ENCODE measurements at places on chromosomes 13 and 19.
A peak's percentile ranks its signal among the peaks of the same experiment; 100 is the strongest.

DNA sequence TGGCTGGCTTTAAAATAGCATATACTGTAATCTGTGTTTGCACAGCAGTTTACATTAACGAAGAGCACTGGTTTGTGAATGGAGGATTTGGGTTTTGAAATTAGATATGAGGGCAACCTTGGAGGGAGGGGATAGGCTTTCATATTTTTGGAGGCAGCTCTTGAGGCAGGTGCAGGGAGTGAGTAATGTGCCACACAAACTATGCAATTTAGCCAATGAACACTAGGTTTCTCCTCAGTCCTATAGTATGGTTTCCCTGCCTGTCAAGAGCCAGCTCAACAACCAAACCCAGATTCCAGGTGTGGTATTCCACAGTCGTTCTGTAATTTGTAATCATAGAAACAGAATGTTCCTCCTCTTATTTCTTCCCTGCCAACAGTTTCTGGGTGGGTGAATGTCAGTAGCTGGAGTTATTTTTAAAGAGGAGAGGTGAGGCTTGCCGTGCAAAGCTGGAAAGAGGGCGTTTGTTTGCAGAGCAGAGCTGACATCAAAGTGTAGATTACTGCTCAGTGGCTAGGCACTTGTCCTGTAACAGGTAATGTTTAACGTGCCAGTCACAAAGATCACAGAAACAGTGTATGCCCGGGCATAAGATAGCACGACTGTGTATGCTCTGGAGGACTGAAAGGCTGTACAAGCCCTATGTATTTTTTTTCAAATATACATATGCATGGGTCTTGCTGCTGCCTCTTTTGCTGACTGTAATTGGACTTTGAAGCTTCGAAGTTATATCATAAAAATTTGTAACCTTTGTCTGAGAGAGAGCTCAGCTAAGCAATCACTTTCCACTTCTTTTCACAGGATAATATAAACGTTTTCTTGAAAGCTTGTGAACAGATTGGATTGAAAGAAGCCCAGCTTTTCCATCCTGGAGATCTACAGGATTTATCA is 124.2 kb downstream of the LMO7 start:
- no peak for DNase-seq

DNA sequence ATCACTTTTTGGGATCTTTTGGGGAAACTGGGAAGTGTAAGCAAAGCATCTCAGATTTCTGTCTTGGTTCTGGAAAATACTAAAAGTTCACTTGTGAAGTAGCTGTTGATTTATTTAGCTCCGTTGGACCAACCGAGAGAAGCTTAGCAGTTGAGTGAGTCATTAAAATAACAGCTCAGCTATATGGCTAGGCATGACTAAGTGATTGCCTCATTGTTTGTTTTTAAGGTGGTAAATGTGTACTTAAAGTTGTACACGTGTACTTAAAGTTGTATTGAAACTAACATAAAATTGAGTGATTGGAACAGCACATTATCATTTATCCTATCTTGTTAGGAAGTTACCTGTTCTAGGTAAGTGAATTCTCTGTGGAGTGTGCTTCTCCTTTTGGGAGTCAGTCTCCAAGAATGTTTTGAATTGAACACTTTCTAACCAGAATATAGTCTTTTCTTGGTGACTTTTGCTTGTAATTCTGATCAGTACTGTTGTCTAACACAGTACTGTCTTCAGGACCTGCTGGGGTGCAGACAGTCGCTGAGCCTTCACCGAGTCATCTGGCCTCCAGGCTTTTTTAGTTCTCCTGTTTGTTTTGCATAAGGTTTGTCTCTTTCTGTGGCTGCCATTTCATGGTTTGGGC is 2.9 kb upstream of the DCUN1D2 start:
- no peak for DNase-seq

GRCh38 chr19:48644839-48645619 is 958 bp downstream of the CA11 start:
- DNase-seq = peak; percentile 30

DNA sequence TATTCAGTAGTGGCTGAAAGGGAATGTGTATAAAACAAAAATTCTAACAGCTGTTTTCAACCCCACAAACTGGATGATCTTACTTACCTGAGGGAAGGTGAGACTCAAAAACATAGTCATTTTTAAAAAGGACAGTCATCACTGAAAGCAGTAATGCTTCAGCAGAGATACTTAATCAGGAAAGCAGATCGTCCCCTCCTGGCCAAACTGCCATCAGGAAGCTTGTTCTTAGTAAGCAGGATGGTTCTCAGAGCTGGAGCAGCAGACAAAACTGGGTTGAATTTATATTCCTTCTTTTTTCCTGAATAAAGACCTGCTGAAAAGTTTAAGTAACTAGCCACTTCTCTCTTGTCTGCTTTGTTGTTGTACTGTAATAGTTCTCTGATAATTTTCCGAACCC is 1156.5 kb downstream of the OLFM4 start:
- no peak for DNase-seq

GRCh38 chr19:35742121-35742724 is at the start of gene IGFLR1:
IGFLR1 (minus strand) TSS chr19:35742452; CDS start chr19:35741180, 1,272 bp downstream.
- DNase-seq = no peak

- DNase-seq = no peak
Observed at GRCh38 chr13:27569405-27569804, 50.9 kb downstream of the LNX2 start.

GRCh38 chr19:2888731-2889224 is 11.9 kb upstream of the ZNF57 start:
- DNase-seq = peak; percentile 13

DNA sequence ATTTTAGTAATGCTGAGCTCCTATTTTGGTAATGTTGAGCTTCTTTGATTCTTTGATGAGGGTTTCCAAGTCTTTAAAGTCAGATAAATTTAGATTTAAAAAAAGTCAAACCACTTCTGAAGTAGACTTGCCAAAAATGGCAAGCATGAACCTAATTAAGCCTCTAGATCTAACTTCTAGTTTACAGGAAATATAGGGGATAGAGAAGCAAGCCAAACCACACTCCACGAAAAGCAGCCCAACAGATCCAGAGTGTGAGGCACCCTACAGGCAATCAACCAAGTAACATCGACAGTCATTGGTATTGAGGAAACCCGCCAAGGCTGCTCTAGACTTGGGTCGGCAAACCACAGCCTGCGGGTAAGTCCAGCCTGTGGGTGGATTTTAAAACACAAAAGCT is 3.7 kb downstream of the GGACT start:
- no peak for DNase-seq

GRCh38 chr13:111232191-111232590 is 88.3 kb upstream of the TEX29 start:
- DNase-seq = no peak

- DNase-seq = no peak
Observed at GRCh38 chr19:35905178-35905727, 2.8 kb downstream of the TYROBP start.

GRCh38 chr19:18261474-18261873 is 12.8 kb downstream of the IQCN start:
- no peak for DNase-seq

DNA sequence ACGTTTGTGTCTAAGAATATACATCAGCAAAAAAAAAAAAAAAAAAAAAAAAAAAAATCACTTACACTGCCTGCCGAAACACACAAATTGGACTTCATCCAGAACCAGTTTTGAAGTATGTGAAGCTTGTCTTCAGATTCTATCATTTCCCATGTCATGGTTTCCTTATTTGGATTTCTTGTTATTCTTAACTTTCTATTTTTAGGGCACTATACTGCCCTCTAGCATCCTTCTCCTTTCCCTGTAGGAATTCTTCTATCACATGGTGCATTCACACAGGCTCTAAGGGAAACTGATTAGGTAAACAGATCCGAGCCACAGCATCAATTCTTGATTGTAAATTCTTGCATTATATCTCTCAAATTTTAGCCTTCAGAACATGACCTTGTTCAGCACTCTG is 1507.5 kb downstream of the OLFM4 start:
- DNase-seq = no peak

GRCh38 chr19:31810536-31811109 is 461.4 kb upstream of the TSHZ3 start:
- DNase-seq = no peak

DNA sequence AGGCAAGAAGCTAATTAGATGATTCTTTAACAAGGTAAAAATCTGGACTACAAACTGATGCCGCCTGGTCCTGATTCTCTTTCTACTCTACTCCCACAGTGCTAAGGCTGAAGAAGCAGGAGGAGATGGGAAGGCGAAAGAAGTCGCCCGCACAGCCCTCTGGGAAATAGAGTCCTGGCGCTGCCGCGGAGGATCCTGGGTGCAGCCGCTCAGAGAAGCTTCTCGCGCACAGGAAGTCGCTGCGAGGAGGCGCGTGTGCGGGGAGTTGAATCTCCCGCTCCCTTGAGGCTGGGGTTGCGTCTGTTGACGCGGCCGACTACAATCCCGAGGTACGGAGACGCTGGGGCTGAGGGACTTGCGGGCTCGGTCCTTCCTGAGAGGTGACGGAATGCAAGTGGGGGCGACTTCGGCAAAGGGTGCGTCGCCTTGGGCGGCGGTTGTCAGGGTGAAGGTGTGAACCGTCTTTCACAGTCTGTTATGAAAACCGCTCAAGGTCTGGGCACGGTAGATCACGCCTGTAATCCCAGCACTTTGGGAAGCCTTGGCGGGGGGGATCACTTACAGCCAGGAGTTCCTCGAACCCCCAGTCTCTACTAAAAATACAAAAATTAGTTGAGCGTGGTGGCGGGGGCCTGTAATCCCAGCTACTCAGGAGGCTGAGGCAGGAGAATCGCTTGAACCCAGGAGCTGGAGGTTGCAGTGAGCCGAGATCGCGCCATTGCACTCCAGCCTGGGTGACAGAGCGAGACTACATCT is at the start of gene ZNF473:
Gene ZNF473, plus strand, starts transcription at position 212 of the 756 bp plus-strand sequence. CDS start 5,078 bp downstream, outside the sequence.
- DNase-seq = peak; percentile 79

DNA sequence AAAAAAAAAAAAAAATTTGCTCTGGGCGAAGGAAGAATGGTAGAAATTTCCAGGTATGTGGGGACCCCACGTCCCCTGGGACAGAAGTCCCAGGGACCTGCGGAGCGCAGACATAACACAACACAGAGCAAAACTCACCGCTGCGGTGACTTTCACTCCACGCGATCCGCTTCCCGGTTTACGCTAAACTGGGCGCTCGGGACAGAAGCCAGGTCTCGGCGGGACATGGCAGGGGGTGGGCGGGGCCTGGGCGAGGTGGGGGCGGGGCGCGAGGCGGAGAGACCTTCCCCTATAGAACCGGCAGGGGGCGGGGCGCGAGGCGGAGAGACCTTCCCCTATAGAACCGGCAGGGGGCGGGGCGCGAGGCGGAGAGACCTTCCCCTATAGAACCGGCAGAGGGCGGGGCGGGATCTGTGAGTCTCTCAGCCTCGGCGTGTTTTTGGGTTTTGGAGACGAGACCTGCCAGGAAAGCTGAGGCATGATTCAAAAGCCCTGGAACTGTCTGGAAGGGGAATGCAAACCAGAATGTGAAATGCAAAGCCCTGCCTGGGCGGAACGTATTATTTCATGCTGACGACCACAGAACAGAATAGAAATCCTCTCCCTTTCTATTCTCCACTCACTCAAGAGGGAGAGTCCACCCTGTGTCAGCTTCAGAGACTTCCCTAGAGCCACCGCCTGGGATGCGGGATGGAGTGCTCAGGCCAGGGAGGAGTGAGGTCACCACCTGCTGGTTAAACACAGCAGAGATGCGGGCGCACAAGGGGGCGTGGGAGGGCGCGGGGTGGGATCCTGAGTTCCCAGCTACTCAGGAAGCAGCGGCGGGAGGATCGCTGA is 20.2 kb upstream of the ERVV-1 start:
- peak; percentile 38 for DNase-seq

DNA sequence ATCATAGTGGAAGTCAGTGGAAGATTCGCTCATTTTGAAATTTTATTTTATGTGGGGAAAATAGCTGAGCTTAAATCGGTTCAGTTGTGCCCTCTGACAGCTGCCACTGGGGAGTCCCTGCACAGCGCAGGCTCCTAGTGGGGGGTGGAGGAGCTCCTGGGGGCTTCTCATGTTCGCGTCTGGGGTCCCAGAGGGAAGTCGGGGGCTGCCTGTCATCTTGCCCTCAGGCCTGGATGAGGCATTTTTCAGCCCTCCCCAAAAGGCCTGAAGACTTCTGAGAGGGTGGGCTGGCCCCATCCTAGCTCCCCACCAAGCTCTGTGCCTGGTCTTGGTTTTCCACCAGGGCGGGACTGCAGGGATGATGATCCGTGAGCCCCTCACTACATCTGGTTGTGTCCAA is 82.1 kb downstream of the CHST8 start:
- no peak for DNase-seq

DNA sequence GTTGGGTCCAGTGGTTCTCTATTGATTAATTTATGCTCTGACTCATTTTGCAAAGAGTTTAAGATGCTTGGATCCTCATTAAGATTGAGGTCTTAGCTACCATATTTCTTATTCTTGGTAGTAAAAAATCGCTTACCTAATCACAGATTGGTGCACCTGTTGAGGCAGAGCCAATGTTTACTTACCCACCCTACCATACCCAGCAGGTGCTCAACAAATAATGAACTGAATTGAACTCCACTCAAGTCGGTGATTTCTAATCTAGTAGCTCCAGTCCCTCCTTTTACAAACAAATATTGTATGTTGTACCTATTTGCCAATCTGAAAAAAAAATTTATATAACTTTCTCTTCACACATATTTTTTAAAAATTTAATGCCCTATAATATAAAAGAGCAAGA is 361.0 kb downstream of the FGF14 start:
- DNase-seq = no peak

GRCh38 chr19:12205296-12205695 is 42.4 kb downstream of the ZNF136 start:
- no peak for DNase-seq

GRCh38 chr13:77831866-77832265 is 86.8 kb downstream of the EDNRB start:
- DNase-seq = no peak

- DNase-seq = no peak
Observed at GRCh38 chr13:51818781-51819511, 15.0 kb upstream of the DHRS12 start.

DNA sequence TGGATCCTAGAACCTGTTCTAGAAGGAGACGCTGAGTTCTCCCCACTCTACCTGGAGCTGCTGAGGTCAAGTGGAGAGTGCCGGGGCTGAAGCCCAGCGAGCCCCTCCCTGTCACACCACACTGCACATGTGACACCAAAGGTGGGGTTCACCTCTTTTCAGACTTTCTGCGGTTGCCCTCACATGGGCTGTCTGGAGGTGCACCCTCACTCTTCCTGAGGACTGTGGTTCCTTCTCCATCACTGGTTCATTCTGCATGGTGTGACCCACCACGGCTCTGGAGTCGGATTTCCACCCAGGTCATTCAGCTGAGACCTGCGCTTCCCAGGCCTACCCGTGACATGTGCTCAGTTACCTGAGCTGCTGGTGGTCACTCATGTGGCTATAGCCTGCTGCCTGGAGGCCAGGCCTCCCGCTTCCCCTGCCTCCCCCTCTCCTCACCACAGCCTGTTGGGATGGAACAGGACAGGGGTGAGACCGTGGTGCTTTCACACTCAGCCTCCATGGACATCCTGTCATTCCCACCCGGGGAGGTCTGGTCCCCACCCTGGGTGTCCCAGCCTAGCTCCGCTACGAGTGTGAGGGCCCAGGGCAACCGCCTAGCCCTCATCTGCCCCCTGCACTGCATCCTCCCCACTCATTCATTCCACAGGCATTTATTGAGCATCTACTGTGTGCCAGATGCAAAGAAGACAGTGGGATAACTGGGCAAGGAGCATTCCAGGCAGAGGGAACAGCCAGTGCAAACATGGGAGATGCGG is 605 bp upstream of the A1BG start:
- DNase-seq = no peak
